ENCODE measurements at places on chromosomes 5 and 9.

DNA sequence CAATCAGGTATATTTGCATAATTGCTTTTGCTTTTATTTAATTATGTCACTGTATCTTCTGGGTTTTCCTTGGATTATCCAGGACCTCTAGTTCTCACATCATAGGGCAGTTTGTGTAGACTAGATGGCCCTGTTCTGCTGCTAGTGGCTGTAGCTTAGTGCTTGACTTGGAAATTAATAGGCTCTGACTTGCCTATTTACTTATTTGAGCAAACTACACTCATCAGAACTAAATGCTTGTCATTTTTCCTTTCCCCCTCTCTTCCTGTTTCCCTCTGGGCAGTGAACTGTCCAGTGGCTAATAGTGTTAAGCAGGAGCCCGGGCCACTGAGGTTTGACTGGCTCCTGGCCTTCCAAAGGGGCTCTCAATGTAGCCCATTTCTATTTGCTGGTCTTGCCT, 135.7 kb downstream of the MAN2A1 start:
- DNase-seq: no peak

DNA sequence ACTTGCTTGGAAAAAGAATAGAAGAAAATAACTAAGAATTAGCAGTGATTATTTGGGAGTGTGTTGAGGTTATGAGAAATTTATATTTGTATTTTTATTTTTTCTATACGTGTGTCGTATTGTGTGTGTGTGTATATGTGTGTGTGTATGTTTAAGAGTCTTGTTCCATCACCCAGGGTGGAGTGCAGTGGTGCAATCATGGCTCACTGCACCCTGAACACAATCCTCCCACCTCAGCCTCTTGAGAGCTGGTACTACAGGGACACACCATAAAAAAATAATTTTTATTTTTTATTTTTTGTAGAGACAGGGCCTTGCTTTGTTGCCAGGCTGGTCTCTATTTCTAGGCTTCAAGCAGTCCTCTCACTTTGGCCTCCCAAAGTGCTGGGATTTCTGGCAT, 643.8 kb downstream of the PDE4D start:
- no peak for DNase-seq

GRCh38 chr5:68673106-68673822, 420.6 kb upstream of the SLC30A5 start:
- no peak for DNase-seq

DNA sequence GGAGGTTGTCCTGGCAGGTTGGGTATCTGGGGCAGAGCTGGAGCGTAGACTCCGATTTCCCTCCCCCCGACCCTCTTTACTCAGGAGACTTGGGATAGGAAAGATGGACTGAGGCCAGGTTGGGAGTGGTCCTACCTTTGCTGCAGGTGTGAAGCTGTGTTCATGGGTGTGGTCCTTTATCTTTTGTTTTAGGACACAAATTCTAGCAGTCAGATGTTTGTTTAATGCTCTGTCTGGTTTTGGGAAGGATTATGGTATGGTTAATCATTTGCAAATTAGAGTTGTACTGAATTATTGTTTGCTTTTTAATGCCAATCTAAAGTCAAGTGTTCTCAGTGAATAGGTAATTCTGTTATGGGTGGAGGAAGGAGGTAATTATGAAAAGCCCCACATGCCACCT, 14.1 kb upstream of the FAM120AOS start:
- DNase-seq: no peak

- peak; percentile 27 for DNase-seq
Observed at GRCh38 chr5:62596691-62597090, 18.1 kb downstream of the LRRC70 start.

All from fibroblast of skin of right biceps (primary cell).